Fibroblast of skin of left biceps (primary cell): ENCODE measurements at places on chromosomes 2 and 18.

DNA sequence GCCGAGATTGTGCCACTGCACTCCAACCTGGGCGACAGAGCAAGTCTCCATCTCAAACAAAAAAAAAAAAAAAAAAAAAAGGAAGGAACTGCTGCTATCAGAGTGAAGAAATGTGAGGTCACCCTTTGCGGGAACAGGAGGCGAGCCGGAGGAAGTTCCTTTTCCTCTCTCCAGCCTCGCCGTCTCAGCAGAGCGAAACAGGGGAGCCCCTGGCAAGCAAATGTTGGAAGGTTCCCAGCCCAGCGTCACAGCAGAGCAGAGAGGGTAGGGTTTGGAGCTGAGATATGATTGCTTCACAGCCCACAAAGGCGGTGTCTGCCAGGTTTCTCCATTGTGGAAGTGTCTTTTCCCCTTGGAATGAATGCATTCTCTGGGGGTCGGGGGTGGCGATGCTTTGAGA lies 28.5 kb downstream of the SLC20A1 start:
- no peak for DNase-seq

DNA sequence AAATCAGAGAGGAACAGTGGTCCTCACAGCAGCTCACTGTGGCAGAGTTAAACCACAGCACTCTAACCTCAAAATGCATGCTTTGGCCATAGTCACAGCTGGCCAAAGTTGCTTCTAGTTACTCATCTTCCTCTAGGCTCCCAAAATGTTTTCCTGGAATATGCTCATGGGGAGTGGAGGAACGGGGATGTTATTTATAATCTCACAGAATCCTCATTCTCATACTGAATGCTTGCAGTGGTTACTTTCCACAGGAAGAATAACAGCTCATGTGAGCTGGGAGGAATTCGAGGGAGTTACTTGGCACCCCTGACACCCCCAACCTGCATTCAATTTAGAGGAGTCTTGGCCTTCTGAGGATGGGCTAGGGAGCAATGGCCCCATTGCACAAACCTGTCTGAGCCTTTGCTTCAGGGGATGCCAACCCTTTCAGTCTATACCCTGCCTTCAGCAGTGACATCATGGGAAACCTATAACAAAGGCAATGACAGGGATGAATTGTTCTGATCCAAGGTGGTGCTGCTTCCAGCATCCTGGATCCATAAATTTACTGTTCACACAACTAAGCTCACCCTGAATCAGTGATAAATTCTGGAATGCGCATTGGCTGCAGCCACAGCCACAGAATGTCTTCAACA lies 22.4 kb upstream of the CCBE1 start:
- DNase-seq = peak; percentile 83

GRCh38 chr2:234164493-234165413 lies 114.3 kb downstream of the SPP2 start:
- no peak for DNase-seq

- no peak for DNase-seq
These were observed 215.9 kb downstream of the SP3 start for GRCh38 chr2:173749315-173749714.
